ENCODE measurements at places on chromosomes 5 and 9.

DNA sequence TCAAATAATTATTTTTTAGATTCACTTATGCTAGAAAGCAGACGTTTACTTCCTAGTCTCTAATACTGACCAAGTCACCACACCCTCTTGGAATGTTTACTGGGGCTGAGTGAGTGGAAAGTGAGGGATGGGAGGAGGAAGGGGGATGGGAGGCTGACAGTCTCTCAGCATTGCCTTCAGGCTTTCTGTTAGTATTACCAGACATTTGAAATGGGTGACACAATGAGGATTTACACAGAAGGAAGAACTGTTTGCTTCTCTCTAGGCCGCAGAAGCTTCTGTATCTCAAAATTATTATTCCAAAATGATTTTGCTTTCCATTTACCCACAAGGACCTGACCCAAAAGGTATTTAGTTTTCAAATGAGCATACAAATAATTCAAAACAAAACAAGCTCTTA lies 232.8 kb upstream of the ZNF608 start:
- no peak for DNase-seq

GRCh38 chr5:73540192-73540591 lies 25.2 kb downstream of the ANKRA2 start:
- no peak for DNase-seq

GRCh38 chr9:6467006-6467625 lies 54.1 kb downstream of the UHRF2 start:
- DNase-seq: no peak

- no peak for DNase-seq
Observed at GRCh38 chr5:119398727-119399466, 43.1 kb downstream of the TNFAIP8 start.

Data from spinal cord (tissue), 10 donors.